ENCODE measurements at places on chromosomes 12 and 14. TPM values are rescaled to one million over a fixed set of nuclear protein-coding genes. Genes with fewer than 3 reads are reported as not detected.
A peak's percentile ranks its signal among the peaks of the same experiment; 100 is the strongest.

DNA sequence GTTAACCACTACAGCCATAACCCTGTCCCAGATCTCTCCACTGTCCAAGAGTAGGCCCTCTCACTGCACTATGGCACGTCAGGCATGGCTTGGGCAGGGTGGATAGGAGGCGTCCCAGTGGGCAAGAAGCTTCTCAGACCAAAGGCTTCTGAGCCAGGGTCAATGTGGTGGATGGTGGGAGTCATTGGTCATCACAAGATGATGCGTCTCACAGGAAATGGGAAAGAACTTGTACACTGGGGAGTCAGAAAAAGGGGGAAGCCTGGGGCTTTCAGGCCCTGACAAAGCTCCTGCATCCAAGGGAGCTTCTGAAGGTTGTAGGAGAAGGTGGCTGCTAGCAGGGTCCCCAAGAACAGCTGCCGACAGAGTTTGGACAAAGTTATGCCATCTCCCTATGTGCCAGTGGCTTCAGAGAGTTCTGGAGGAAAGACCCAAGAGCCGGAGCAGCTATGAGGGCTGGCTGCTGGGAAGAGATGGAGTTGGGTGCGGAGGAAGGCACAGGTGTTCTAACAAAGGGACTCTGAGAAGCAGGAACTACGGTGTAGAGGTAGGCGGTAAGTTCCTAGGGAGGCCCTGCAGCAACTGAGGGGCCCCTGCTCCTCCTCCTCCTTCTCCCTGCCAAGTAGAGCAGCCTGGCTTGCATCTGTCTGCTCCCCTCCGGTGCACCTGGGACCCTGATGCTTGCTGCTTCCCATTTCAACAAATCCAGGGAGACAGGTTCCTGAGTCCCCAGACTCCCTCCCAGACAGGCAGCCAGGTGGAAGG is 81.1 kb downstream of the ARL6IP4 start:
- DNase-seq: no peak

GRCh38 chr12:1171657-1172408 is 180.8 kb downstream of the ERC1 start:
- DNase-seq: no peak

DNA sequence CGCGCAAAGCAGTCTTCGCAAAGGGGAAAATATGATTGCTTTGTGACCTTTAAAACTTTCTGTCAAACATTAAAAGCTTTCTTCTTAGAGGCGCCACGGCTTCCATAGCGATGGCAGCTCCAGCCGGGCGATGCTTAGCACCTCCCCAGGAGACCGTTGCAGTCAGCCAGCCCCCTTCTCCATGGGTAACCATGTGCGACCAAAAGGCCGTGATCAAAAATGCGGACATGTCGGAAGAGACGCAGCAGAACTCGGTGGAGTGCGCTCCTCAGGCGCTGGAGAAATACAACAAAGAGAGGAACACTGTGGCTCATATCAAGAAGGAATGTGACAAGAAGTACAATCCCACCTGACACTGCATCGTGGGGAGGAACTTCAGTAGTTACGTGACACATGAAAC is 12.7 kb upstream of the STON2 start:
- no peak for DNase-seq

DNA sequence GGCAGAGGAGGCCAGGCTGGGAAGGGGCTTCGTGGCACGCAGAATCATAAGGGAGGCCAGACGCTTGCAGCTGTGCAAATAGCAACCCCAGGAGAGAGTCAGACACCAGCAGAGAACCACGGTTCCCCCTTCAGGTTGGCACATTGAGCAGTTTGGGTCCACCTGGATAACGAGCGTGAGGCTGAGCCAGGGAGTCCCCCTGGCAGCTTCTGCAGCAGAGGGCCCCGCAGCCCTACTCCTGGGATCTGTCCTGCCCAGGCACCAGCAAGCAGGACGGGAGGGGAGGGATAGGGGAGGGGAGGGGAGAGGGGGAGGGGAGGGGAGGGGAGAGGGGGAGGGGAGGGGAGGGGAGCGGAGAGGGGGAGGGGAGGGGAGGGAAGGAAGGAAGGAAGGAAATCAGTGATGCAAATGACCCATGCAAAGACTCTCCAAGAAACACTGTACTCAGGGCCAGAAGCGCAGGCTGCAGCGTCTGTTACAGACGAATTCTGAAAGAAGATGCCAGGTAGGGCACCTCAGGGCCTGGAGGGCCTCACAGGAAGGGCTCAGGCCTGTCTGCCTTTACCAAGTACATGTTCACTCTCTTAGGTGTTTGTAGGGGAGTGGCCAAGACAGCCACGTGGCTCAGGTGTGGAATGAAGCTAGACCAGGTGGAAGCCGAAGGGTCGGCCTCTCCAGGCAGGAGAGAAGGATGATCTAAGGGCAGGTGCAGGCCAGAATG is 32.3 kb upstream of the MMP17 start:
- peak; percentile 37 for DNase-seq

GRCh38 chr12:51441583-51441982 is 17.0 kb downstream of the SLC4A8 start:
- DNase-seq: peak; percentile 47

DNA sequence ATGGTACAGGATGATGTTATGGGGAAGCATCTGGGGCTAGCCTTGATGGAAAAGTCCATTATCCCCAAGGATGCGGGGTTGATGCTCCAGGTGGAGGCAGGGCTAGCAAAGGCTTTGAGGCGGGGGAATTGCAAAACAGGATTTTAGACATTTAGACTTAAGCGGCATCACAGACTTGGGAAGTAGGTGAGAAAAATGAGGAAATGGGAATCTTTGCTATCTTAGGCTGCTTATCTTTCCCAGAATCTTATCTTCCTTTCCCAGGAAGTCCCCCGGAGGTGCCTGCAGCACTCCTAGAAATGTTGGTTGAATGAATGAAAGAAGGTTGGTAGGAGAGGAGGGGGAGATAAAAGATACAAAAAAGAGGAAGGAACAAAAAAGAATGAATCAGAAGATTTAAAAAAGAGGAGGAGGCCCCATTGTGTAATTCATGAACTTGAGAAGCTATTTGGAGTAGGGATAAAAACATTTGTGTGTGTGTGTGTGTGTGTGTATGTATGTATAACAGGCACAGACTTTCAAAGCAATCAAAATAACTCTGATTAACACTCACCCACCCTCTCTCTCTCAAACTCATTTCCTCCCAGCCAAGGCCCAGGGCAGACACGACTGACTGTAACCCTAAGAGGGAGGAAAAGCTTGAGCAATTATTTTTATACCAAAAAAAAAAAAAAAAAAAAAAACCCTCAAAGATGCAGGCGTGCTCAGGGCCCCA is 62.5 kb upstream of the TBX3 start:
- no peak for DNase-seq

- no peak for DNase-seq
Measured at GRCh38 chr14:102798926-102799325, 21.7 kb downstream of the TRAF3 start.

DNA sequence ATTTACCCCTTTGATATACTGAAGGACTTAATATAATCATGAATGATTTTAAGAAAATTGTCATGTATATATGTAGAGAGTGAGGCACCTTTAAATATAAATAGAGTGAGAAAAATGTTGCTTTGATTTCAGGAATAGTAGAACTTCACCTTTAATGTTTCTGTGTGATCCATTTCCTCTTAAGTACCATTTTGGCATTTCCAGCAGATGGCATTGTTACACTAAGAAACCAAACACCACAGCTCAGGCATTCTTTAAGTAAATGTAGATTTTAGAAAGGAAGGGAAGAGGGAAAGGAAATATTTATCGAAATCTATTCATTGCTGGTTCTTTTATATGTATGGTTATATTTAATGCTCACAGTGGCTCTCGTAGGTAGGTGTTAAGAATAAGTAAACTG is 556.7 kb upstream of the FBXO33 start:
- DNase-seq: no peak

DNA sequence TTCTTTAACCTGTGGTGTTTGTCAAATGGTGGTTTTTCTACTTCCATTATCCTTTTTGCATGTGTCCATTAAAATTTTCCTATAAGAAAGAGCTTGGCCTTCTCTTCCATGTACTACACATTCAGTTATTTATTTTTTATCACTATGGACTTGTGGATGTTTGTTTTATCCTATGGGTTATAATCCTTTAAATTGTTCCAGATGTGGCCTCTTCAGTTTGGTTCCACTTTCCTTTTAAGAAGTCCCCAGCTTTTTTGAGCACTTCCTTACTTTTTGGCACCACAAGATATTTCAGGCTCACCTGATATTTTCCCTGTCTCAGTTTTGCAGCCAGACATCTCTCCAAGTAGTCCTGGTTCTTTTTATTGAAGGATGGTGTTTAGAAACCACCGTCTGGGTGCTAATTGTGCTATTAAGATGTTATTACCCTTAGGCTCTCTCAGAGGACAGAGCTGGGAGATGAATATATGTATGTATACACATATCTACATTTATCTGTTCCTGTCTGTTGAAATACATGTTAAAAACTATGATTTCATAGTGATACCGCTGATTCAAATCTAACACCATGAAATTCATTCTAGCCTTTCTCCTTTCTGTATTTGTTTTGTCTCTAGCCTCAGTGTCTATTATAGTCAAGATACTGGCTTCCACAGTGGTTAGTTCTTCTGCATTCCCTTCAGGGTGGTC is 408.5 kb upstream of the RGS6 start:
- no peak for DNase-seq

DNA sequence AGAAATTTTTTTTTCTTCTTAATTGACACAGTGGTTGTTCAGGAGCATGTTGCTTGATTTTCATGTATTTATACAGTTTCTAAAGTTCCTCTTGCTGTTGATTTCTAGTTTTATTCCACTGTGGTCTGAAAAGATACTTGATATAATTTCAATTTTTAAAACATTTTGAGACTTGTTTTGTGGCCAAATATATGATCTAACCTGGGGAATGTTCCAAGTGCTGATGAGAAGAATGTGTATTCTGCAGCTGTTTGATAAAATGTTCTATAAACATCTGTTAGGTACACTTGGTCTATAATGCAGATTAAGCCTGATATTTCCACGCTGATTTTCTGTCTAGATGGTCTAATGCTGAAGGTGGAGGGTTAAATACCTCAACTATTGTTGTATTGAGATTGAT is 151.4 kb upstream of the IFNG-AS1 start:
- DNase-seq: no peak

DNA sequence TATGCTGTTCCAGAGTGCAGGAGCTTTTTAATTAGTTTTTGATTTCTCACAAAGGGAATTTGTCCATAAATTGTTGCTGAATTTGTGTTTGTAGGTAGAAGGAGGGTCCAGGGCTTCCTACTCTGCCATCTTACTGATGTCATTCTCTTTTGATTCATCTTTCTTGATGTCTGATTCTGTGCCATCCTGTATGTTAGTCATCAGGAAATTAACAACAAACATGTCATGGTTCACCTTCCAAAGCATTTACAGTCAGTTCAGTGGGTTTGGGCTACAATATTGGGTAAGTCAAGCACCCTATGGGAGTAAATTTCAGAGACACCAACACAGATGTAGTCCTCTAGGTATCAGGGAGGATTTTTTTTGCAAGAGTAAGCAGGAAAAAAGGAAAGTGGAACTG is 135.2 kb upstream of the SLC38A2 start:
- peak; percentile 51 for DNase-seq

- no peak for DNase-seq
Measured at GRCh38 chr12:130956456-130957303, 3.0 kb downstream of the ADGRD1 start.

DNA sequence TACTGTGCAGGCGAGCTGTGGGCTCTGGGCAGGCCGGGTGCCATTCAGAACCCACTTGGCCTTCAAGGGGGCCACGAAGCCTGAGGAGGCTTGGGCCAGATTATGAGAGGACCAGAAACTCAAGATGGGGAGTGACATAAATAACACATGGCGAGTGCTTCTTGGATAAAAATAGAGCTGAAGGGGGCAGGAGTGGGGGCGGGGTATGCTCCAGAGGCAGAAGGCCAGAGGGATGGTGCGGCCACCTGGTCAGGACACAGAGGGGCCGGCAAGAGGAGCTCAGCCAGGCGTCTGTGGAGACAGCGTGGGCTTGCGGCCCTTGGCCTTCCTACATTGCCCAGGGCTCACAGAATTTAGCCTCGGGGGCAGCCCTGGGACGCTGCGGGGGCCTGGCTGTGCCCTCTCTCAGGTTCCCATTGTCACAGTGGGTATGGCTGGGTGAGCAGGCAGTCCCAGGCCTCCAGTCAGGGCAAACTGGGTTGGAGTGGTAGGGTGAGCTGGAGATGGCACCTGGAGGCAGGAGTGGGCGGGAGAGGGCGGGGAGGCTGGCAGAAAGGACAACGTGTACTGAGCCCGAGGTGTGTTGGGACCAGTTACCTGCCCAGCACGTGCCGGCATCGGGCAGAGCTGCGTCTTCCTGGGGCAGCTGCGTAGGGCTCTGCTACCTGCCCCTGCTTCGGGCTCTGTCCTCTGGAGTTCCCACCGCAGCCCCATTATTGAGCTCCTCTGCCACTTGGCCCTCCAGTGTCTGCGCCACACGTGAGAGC is 7.4 kb upstream of the SLC25A29 start:
- no peak for DNase-seq

- DNase-seq: no peak
Measured at GRCh38 chr12:104138797-104139152, 765 bp upstream of the NFYB start.

DNA sequence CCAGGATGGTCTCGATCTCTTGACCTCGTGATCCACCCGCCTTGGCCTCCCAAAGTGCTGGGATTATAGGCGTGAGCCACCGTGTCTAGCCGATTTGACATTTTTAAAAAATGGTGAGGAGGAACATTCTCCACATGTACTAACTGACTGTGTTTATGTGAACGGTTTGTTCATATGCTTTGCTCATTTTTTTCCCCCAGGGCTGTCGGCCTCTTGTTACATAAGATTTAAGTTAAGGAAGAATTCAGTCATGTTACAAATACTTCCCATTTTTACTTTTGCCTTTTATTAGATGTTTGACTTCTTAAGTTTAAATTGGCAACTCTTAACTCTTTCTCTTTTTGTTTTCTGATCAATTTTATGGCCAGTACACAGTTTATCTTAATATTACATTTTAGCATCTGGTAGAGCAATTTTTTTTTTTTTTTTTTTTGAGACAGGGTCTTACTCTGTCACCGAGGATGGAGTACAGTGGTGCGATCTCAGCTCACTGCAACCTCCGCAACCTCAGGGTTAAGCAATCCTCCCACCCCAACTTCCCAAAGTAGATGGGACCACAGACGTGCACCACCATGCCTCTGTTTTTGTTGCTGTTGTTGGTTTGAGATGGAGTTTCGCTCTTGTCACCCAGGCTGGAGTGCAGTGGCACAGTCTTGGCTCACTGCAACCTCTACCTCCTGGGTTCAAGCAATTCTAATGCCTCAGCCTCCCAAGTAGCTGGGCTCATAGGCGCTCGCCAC is 9.6 kb downstream of the GNS start:
- DNase-seq: no peak

The NT5DC3 gene
- total RNA-seq: 98.5 TPM

The TESPA1 gene
- not detected for total RNA-seq

The TPPP2 gene
- total RNA-seq: not detected

The NTS gene
- not detected for total RNA-seq

The SELPLG gene
- 0.50 TPM for total RNA-seq

The GPR84 gene
- total RNA-seq: 0.17 TPM

The AKAP6 gene
- 4.8 TPM for total RNA-seq

The PIWIL1 gene
- not detected for total RNA-seq

The TAS2R8 gene
- total RNA-seq: not detected
